Left renal cortex interstitium (tissue), 4 donors: ENCODE measurements at places on chromosomes 6 and 20.

- no peak for DNase-seq
These were observed 2.6 kb upstream of the TBX18 start for GRCh38 chr6:84766799-84767525.

GRCh38 chr6:113742342-113742741 lies 114.8 kb upstream of the MARCKS start:
- no peak for DNase-seq

- DNase-seq = no peak
These were observed 296.8 kb upstream of the MARCKS start for GRCh38 chr6:113560376-113560775.

DNA sequence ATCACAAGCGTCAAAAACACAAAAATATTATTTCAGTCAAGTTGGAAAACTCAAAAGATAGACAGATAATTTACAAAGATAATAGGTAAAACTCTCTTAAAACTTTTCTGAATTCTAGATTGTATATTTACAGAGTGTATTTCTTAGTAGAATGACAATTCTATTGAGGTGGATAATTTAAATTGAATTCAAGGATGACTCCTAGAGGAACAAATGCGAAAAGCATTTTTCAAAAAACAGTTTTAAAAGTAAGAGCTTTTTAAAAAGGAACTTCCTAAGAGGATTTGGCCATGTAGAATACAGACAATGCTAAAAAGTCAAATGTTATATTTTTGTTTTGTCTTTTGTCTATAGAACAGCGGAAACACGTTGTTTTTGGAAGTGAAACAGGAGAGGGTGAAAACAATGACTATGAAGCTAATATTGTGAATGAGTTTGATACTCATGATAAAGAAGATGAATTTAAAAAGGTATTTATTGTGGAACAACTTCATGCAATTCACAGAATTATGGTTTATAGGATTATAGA lies 90.1 kb downstream of the DNAH8 start:
- no peak for DNase-seq

DNA sequence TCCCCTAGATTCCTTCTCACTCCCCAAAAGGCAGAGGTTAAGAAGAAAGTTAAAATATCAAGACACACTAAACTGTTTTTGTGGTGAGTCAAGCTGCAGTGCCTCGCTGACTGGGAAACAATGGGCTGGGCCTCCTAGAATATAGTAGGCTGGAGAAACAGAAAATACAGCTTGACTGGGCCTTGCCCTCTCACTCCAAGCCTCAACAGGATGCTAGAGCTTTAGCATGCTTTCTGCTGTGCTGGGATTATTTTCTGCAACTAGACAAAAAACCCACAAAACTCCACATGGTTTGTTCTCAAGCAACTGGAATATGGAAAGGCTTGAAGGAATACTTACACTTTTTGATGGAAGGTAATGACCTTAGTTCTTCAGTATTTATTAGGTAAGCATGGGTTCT lies 27.9 kb downstream of the FOXO3 start:
- DNase-seq = no peak

- no peak for DNase-seq
These were observed 30.5 kb downstream of the SAYSD1 start for GRCh38 chr6:39084506-39084905.

DNA sequence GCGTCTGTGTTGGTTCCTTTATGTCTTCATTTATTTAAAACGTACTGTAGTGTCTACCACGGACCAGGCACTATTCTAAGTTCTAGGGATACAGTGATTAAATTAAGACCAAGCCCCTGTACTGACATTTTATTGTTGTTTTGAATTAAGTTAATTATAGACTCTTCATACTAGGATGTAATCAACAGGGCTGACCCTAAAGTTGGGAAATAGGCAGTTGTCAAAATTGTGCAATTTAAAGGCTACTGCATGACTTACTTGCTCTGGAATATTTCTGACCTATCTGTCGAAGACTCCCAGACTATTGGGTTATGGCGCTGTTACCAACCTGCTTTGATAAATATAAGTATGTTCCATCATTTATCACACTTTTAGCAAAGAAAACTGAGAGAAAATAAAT lies 6.7 kb downstream of the MYO6 start:
- DNase-seq = no peak

DNA sequence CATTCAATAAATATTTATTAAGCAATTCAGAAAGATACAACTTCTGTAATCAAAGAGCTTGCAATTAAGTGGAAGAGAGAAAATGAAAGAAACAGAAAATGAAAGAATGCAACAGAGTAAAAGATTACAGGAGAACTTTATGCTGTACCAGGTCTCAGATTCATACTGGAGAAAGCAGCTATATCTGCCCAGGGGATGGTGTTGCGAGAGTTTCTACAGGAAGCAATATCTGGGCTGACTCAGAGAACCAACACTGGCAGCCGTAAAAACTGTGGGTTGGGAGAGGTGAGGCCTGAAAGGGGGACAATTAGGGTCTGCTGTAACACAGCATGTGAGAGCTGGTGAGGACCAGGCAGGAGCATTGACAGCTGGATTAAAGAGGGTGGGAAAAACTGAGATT lies 256.7 kb upstream of the TCF21 start:
- no peak for DNase-seq

DNA sequence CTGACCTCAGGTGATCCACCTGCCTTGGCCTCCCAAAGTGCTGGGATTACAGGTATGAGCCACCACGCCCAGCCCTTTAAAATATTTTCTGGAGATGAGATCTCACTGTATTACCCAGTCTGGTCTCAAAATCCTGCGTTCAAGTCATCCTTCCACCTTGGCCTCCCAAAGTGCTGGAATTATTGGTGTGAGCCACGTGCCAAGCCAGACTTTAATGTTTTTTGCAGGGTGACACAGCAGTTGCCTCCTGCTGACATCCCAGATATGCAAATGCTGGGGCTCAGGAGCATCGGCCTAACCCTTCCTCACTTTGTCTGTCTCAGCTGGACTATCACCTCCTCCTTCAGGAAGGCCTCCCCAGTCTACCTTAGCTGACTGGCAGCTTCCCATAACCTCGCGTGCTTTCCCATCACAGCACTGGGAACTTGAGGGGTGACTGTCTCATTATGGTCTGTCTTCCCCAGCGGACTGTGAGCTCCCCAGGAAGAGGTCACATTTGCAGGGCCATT lies 14.3 kb upstream of the ID1 start:
- DNase-seq = no peak
